ENCODE measurements at places on chromosomes 4 and X.
A peak's percentile ranks its signal among the peaks of the same experiment; 100 is the strongest.

DNA sequence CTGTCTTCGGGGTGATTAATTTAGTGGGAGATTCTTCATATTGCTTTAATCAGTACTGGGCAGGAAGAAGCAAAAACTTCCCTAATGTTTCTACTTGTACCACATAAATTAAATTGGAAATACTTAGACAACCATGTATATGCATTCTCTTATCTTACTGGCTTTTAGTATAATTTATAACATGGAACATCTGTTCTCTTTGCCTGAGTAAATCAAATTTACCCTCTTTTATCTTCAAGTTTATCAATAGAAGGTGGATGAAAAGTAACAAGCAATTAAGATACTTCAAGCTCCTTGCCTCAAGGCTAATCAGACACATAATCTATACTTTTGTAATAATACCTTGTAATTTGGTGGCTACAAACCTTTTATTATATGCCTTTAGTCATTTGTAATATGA lies 274.4 kb upstream of the ARX start:
- no peak for DNase-seq

GRCh38 chr4:102687982-102688433 lies 72.8 kb downstream of the MANBA start:
- DNase-seq = no peak

DNA sequence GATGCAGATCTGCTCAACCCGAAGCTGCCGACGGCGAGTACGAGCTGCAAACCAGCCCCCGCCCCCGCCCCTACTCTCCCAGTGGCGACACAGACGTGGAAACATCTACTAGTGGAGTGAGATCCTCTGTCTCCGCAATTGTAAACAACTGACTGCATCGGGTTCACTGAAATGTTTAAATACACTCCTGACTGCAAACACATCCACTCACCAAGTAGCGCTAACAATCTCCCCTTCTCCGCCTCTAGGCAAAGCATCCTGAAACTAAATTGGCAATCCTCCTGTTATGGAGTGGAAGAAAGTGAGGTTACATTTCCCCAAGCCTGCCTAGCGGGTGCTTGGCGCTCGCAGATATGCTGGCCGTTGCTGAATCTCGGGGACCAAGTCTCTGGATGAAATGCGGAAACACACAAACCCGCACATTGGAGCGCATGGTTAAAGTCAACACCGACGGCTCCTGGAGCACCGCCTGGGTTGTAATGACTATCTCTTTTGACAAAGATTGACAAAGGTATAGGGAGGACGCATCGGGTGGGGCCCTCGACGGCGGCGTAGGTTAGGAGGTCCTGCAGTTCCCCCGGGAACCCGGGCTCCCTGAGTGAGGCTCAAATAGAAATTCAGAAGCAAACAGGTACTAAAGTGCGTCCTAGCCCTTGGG lies 117.0 kb upstream of the TEX13C start:
- DNase-seq = no peak

DNA sequence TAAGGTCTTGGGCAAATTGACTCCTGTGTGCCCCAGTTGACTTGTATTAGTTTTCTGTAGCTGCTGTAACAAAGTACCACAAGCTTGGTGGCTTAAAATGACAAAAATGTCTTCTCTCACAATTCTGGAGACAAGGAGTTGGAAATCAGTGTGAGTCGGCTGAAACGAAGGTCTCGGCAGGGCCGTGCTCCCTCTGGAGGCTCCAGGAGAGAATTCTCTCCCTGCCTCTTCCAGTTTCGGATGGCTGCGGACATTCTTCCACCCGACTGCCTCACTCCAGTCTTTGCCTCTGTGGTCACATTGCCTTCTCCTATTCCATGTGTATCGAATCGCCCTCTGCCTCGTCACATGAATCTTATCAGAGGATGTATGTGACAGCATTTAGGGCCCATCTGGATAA lies 66.0 kb upstream of the PHOX2B start:
- DNase-seq = no peak

DNA sequence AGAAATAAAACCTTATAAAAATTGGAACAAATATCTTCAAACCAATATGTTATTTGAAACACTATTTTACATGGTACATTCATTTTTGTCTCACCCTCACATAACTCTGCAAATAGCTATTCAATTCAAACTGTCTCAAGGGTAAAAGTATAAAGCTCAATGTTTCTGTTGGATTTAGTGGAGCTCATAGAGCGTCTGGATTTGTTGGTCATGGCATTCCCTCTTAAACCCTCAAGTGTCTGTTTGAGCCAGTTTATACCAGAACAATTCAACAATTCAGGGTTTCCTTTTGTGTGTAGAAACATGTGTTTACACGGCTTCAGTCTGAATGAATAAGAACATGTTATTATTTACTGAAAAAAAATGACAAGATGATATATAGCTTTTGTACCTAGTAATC lies 161.6 kb downstream of the PCDH18 start:
- no peak for DNase-seq

- no peak for DNase-seq
Measured at GRCh38 chr4:70600305-70600704, 8.2 kb downstream of the AMBN start.

DNA sequence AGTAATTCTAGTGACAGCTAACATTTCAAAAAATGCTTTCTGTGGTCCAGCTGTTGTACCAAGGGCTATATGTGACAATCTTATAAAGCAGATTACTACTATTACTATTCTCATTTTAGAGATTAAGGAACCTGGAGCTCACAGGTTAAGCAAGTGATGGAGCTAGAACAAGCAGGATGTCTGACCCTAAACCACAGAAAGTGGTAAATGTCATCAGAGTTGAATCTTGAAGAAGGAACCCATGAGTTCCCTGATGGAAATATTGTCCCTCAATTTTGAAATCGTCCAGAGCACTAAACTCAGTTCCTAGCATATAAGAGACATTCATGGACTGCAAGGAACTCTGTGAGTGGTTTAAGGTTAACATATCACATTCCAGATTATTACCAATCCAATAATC lies 214.0 kb downstream of the APBB2 start:
- DNase-seq = no peak

- no peak for DNase-seq
Measured at GRCh38 chrX:39563178-39563577, 534.6 kb downstream of the BCOR start.

DNA sequence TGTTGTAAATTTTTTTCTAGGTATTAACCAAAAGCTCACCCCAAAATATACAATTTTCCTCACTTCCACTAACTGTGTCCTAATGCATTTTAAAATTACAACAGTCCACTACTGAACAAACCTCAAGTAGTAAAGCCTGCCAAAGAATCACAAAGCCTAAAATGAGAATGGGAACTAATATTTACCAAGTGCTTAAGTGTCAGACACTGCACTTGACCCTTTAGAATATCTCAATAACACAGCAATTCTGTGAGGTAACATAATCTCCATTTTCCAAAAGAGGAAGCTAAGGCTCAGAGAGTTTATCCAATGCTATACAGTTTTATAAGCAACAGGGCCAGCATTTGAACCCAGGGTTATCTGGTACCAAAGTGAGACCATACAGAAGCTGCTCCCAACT lies 4.9 kb downstream of the SLC9A7 start:
- DNase-seq = no peak

DNA sequence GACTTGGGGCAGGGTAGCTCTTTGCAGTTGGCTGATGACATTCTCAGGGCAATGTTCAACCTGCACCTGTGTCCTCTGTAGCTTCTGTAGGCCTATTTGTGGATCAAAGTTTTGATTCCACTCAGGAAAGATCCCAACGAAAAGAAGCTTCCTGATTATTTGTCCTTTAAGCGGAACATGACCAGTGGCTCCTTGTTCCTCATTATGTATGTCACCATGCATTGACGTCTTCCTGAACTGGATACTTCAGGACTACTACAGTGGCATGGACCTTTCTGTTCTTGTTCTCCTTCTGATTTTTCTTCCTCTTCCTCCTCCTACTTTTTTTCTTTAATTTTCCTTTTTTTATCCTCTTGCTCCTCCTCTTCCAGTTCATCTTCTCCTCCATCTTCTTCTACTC lies 62.4 kb downstream of the NBDY start:
- DNase-seq = no peak

DNA sequence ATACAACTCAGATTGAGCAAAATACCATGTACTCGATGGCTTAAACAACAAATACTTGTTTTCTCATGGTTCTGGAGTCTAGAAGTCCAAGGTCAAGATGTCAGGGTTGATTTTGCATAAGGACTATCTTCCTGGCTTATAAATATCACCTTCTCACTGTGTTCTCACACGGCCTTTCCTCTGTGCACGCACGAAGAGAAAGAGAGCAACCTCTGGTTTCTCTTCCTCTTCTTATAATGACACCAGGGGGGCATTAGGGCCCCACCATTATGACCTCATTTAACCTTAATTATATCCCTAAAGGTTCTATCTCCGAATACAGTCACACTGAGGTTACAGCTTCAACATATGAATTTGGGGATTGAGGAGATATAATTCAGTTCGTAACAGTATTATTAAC lies 504.0 kb downstream of the MAGEE1 start:
- DNase-seq = no peak

- DNase-seq = no peak
Measured at GRCh38 chr4:98976716-98977115, 18.8 kb upstream of the METAP1 start.

DNA sequence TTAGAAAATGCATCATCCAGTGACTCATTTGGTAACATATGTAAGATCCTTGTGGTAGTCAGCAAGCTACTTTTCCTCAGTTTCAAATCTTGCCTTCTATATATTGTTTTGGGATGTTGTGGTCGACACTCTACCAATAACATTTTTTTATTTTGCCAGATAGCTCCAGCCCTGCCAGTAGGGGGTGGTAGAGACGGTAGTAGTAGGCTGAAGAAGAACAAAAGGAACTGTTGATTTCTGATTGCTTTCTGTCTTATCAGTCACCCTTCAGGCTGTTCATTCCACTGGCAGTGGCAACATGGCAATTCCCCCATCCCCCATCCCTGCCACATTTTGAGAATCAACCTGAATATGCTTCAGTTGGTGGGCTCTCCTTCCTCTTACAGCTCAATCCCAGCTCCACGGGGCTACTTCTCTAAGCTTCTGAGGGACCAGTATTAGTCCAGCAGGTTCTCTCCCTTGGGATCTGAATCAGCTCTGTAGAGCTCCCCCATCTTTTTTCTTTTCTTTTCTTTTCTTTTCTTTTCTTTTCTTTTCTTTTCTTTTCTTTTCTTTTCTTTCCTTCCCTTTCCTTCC lies 171.5 kb upstream of the VEGFC start:
- DNase-seq = no peak

GRCh38 chrX:115559672-115560071 lies 1.3 kb upstream of the PLS3 start:
- DNase-seq = no peak

DNA sequence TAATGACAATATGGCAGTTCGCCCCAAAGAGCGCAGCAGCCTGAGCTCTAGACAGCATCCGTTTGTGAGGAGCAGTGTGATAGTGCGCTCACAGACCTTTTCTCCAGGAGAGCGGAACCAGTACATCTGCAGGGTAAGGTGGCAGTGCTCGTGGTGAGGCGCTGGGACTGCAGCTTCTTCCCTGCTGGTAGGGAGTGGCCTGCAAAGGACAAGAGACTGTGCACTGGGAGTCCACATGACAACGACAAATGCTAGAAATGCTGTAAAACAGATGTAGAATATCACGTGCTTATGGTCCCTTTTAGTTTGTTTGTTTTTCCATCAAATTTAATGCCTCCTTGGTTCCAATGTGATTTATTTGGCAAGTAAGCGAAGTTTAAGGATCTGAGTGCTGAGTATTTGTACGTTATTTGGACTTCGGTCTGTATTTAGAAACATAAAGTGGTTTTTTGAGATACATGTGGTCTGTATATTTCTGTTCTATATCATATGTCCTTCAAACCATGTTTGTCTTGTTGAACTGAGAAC lies 35.8 kb downstream of the CLDN22 start:
- DNase-seq = no peak

DNA sequence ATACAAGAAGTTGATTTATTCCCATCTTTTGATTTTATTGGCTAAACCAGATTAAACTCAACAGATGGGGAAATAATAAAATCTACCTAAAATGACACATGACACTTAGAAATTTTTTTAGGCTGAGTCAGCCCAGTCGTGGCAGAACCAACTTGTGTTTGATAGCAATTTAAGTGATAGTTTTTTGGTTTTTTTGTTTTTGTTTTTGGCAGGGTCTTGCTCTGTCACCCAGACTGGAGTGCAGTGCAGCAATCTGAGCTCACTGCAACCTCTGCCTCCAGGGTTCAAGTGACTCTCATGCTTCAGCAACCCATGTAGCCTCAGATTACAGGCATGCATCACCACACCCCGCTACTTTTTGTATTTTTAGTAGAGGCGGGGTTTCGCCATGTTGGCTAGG lies 370.3 kb upstream of the NOCT start:
- DNase-seq = no peak

- no peak for DNase-seq
Measured at GRCh38 chr4:85994576-85994975, 365.3 kb downstream of the MAPK10 start.

- no peak for DNase-seq
Measured at GRCh38 chr4:163966612-163967011, 472.1 kb downstream of the TMA16 start.

GRCh38 chr4:87853108-87853507 lies 20.3 kb downstream of the MEPE start:
- DNase-seq = peak; percentile 21

DNA sequence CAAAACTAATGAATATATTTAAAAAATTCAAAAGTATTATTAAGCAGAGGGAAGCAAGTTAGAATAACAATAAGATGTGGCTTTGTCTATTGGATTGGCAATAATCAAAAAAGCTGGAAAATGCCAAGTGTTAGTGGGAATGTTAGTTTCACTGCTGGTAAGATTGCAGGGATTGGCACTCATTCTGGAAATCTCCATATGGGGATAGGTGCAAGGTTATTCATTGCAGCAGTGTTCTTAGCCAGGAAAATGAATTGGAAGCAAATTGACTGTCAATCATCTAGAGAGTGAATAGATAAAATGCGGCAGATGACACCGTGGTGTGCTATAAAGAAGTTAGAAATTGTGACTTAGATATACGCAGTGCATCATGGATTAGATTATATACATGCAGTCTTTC lies 1615.5 kb upstream of the PCDH7 start:
- DNase-seq = no peak

GRCh38 chr4:7134737-7135388 lies 57.5 kb upstream of the SORCS2 start:
- DNase-seq = no peak

GRCh38 chrX:37776283-37776986 lies 3.4 kb upstream of the CYBB start:
- no peak for DNase-seq

DNA sequence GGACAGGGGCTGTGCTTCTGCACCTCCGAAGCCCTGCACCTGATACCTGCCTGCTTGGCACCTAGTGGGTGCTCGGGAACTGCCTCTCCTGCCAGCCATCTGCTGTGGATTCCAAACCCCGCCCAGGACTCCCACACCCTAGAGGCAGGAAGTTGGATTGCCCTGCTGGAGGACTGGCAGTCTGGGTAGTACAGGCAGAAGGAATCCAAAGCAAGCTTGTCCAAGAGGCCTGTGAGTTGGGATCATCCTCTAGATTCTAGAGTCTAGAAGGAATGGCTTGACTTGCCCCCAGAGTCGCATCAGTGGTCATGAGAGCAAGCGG lies 64.6 kb upstream of the MTM1 start:
- no peak for DNase-seq

- DNase-seq = no peak
Measured at GRCh38 chr4:88807499-88807898, 109.9 kb upstream of the NAP1L5 start.

- DNase-seq = no peak
Measured at GRCh38 chrX:45295259-45295986, 94.7 kb upstream of the DIPK2B start.

GRCh38 chr4:7194251-7195140 lies 2.2 kb downstream of the SORCS2 start:
- DNase-seq = peak; percentile 22

GRCh38 chr4:183185018-183185417 lies 86.0 kb downstream of the WWC2 start:
- DNase-seq = peak; percentile 15

All from immature natural killer cell (primary cell).